ENCODE measurements at places on chromosomes 13 and 19.
A peak's percentile ranks its signal among the peaks of the same experiment; 100 is the strongest.

DNA sequence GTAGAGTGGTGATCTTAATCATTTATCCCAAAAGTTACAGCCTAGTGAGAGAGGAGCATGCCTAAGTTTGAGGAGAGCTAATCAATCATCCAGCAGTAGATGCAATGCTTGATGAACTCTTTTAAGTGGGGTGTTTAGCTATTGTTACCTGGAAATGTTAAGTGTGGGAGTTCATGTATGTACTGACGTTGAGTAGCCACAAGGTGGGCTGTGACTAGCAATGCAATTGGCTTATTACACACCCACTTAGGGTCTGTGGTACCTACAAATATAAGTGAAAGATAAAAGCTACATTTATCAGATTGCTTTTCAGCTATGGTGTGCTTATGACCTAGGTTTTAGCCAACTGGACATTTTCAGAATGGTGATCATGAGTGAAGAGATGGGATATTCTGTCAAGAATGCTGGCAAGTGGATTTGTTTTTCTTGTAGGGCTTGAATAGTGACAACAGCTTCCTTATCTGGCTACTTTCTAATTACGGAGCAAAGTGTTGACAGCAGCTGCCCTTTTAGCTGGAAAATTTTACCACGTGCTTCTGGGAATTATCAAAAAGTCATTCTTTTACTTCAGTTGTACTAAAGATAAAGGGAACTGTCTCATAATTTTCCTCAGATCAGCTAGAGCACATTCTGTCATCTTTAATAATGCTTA lies 170.6 kb downstream of the POSTN start:
- DNase-seq = no peak

- DNase-seq = no peak
Measured at GRCh38 chr19:10677751-10678150, 23.5 kb upstream of the QTRT1 start.

DNA sequence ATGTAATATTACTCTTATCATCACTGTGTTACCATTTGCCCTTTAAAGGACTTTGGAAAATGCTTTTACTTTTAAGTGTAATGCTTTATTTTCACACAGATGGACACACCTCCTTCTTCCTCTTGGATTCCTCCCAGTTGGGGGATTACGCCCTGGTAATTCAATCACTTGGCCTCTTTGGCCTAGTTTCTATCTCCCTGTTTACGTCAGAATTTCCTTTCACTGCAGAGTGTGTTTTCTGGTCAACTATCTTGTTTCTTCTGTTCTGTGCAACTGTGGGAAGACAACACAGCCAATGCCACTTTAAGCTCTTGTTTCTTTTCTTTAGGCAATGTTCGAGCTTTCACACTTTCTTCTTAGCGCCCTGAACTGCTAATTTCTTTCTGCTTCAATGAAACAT lies 257.3 kb upstream of the MAB21L1 start:
- no peak for DNase-seq

DNA sequence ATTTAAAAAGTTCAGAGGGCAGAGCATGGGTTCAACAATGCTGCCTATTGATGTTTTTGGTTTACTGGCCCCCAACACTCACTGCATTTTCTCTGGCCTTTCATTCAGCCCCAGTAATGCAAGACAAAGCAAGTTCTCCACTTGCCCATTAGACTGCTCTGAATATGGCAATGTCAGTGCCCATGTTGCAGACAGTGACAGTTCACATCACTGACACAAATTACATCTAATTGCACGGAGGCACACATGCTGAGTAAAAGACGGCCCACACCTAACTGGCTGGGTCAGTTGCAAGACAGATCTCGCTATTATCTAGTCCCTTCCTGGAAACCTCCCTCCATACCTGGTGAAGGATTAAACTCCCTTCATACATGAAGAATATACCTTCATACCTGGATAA lies 54.0 kb downstream of the ENOX1 start:
- DNase-seq = no peak

- no peak for DNase-seq
Measured at GRCh38 chr13:78841358-78841963, 182.5 kb upstream of the OBI1 start.

GRCh38 chr19:53904909-53905308 lies 4.2 kb upstream of the CACNG7 start:
- DNase-seq = no peak

DNA sequence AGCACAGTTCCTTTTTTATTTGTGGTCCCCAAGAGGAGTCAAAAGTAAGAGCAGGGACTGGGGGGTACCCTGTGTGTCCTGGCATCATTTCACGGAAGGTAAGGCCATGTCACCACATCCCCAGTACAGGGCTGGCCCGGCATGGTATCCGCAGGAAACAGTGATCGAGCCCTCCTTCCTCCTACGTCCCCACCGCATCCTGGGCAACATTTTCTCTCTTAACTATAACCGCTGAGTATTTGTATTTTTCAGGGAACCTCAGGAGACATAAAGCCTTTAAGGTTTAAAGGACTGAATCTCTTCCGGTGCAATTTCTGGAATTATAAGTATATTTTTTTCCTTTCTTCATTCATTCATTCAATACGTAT lies 13.6 kb upstream of the LATS2 start:
- DNase-seq = no peak

- DNase-seq = peak; percentile 62
Measured at GRCh38 chr13:78137404-78138142, 218.9 kb upstream of the EDNRB start.

- DNase-seq = no peak
Measured at GRCh38 chr13:23776698-23777574, 112.3 kb downstream of the MIPEP start.

- DNase-seq = peak; percentile 81
Measured at GRCh38 chr13:29583073-29583785, 12.3 kb downstream of the SLC7A1 start.

GRCh38 chr13:27211771-27212364 lies 39.5 kb upstream of the RPL21 start:
- peak; percentile 63 for DNase-seq

DNA sequence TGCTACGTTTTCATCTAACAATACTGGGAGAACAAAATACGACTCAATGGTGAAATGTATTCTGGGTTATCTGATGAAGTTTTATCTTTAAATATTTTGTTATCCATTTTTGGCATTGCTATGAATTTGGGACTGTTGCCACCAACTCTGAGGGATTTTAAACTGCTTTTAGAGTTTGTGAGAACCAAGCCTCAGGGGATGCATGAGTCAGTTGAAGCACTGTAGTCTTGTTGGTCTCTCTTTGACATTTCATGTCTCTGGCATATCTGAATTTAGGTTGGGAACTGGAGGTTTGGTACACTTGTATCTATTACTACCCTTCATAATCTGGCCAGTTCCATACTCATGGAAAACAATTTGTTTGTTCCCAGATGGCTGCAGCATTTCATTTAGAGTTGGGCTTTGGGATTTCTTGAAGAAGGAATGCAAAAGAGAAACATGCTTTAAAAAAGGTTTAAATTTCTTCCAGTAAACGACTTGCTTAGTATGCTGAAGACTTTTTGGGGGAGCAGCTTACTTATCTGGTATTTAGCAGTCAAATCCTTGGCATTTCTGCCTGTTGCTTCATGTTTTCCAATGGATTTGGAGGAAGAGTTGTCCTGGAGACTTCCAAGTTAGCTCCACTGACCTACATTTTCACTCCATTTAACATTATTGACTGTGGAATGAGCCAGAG lies 28.9 kb downstream of the ARHGEF7 start:
- DNase-seq = peak; percentile 83

Measured in fibroblast of skin of back (primary cell).